ENCODE measurements at places on chromosomes 6 and 20.

- no peak for DNase-seq
Observed at GRCh38 chr6:12896208-12896733, 179.7 kb downstream of the PHACTR1 start.

GRCh38 chr20:58818586-58819285 is 32.0 kb downstream of the GNAS-AS1 start:
- no peak for DNase-seq

DNA sequence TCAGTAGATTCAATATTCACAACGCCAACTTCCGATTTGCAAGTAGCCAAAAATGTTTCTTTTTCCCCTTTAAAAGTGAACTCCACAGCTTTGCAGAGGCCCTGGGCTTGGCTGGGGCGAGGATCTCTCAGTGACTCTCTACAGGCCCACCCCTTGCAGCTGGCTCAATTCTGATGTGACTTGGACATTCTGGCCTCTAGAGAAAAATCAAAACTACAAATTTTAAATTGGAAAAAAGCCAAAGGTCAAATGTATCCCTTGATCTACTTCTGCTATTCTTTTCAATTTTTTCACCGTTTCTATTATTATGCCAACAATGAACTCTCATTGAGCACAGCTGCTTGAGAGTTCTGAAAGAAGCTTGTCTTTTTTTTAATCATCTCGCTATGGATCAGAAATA is 245.9 kb upstream of the HS3ST5 start:
- no peak for DNase-seq

DNA sequence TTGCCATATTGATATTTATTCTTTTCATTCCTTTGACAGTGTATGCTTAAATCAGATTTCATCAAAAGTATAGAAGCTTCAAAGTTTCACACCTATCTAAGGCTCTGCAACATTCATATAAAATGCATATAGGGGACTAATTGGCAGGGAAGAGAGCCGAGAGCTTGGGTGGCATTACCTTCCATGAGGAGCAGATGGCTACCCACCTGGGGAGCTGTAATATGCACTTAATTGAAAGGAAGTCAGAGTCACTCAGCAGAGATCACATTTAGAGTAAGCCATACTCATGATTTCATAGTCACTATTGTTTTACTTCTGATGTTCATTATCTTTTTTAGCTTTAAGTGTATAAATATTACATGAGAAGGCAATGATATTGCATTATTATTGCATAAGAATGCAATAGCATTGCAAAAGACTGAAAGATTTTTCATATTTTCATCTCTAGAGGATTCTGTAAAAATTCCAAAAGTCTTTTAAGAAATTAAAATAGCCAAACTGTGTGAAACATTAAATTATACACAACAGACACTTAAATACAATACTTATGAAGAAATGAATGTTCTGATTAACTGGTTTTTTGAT is 1305.2 kb downstream of the EPHA7 start:
- DNase-seq, result no peak

GRCh38 chr6:157020881-157021343 is 243.7 kb downstream of the ARID1B start:
- no peak for DNase-seq

DNA sequence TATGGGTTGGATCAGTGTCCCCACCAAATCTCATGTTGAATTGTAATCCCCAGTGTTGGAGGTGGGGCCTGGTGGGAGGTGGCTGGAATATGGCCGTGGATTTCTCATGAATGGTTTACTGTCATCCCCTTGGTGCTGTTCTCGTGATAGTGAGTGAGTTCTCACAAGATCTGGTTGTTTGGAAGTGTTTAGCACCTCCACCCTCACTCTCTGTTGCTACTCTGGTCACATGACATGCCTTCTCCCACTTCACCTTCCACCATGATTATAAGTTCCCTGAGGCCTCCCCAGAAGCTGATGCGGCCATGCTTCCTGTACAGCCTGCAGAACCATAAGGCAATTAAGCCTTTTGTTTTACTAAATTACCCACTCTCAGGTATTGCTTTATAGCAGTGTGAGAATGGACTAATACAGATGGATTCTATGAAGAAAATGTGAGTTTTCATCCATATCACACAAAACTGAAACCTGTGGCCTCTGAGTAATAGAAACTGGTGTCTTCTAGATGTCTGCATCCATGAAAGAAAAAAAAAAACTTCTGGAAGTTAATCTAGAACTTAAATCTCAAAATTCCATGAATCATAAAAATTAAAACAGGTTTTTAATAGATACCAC is 39.3 kb downstream of the MBOAT1 start:
- no peak for DNase-seq

GRCh38 chr6:63447134-63447533 is 125.1 kb upstream of the LOC128125822 start:
- no peak for DNase-seq

DNA sequence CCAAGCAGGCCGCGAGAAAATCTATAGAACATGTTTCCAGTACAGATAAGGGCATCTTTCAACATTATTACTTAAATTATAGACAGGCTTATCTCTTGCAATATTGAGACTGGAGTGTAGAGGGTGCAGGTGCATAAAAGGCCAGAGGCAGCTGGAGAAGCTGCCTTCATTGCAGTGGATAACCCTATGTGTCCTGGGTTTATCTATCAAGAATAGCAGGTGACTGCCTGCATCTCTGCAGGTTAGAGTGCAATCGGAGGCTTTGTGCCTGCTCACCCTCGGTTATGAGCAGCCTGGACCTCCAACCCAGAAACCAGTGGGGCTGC is 28.7 kb upstream of the ECI2 start:
- no peak for DNase-seq

DNA sequence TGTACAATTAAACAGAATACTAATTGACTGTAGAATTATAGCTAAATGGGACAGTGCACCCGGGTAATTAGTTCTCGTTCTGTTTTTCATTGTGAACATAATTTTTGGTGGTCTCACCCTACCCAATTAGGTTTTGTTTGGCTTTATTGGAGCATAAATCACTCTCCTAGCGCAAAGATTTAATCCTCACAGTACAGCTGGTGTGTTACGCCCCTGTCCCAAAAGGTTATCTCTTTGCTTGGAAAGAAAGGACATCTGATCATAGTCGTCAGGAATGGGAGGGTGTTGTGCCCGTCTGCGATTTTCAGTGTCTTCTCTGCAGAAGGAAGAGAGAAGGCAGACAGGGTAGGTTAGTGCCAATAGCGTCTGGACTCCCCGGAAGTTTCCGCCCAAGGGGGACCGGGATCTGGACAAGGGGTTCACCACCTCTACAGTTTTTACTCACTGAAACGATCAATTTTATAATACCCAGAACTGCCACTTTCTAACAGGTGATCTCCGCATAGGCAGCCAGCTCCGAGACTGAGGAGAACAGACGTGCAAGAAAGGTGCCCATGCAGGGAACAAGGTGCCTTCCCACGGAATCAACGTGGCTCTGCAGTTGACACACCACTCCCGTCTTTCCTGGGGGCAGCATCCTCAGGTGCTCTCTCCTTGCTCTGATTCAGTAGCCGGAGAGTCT is 617.4 kb upstream of the CDH4 start:
- no peak for DNase-seq

DNA sequence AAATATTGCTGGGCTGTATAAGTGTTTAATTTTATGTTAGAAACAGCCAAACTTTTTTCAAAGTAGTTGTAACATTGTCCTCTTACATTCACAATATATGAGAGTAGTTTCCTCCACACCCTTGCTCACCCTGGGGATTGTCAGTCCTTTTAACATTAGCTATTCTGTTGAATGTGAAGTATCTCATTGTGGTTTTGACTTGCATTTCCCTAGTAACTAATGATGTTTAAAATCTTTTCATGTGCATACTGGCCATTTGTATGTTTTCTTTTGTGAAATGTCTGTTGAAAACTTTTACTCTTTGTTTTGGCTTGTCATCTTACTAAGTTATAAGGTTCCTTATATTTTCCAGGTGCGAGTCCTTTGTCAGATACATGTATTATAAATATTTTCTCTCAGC is 32.9 kb downstream of the TRIM38 start:
- no peak for DNase-seq

DNA sequence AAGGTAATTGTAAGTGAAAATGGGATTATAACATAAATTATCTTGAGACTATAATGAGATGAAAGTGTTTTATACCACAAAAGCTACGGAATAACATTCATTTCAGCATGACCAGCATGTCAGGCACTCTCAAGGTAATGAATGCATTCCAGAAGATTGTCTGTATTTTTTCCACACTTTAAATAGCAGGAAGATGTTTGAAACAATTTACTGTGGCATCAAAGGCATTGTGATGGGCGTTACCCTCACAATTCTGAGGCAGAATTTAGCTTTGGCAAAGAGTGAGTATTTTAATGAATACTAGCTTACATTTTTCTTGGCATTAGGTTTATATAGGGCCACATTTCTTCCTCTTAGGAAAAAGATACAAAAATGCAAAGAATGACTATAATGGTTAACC is 627.2 kb downstream of the BCKDHB start:
- no peak for DNase-seq

GRCh38 chr6:35258858-35259193 is 709 bp upstream of the ZNF76 start:
- peak; percentile 82 for DNase-seq

GRCh38 chr20:21562656-21563055 is 48.8 kb upstream of the NKX2-2 start:
- no peak for DNase-seq

DNA sequence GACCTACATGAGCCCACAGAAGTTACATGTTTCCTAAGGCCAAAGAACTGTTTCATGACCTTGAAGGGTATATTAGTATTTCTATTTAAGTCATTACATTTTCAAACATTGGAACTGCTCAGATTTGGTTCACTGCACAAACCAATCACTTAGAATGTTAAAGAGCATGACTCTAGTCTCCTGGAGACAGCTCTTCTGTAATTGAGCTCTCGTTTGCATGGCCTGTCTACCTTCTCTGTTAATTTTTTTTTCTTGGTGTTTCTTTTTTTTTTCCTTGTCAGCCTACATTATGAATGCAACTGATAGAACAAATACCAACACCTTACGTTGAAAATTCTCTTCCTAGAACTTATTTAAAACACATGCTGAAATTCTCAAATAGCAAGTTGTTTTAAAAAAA is 860.2 kb upstream of the MAP3K7 start:
- no peak for DNase-seq

GRCh38 chr6:100809346-100809745 is 71.8 kb downstream of the ASCC3 start:
- DNase-seq, result no peak

GRCh38 chr6:132199343-132199742 is 201.9 kb downstream of the MOXD1 start:
- no peak for DNase-seq

All from ascending aorta (tissue), 2 donors.